Amniotic epithelial cell (primary cell): ENCODE measurements at places on chromosomes 7 and 10.

DNA sequence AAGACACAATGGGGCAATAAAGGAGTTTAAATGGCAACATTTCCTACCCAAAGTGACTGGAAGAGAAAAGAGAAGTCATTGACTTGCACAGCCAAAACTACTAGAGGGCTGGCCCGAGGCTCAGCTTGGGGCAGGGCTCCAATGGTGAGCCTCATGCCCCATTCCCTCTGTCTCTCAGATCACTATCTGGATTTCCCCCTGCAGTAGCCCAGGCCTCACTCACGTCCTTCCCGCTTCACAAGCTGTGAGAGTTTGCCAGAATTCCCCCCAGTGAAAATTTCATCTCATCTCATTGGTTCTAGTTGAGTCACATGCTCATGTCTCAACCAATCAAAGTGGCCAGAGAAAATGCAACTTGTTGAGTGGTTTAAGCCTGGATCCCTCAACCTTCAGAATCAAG lies 181.3 kb downstream of the WDR11 start:
- no peak for DNase-seq

DNA sequence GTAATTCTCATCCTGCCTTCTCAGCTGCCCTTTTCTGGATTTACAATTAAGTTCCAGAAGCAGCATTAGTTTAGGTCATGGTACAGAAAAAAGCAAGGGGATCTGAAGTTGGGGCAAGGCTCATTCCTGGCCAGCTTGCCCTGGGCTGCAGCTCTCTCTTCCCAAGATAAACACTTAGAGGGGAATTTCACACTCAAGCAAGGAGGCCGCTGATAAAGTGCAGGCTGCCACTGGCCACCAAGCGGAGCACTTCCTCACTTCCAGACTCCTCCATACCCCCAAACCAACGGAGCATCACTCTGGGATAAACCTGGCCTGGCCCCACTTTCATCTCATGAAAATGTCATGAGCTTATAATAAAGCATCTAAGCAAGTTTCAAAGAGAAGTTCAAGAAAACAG lies 445.5 kb upstream of the MKI67 start:
- DNase-seq: no peak

GRCh38 chr10:124865676-124866075 lies 64.1 kb downstream of the ABRAXAS2 start:
- no peak for DNase-seq

- peak; percentile 33 for DNase-seq
Observed at GRCh38 chr7:77661816-77662215, 34.4 kb upstream of the RSBN1L start.

DNA sequence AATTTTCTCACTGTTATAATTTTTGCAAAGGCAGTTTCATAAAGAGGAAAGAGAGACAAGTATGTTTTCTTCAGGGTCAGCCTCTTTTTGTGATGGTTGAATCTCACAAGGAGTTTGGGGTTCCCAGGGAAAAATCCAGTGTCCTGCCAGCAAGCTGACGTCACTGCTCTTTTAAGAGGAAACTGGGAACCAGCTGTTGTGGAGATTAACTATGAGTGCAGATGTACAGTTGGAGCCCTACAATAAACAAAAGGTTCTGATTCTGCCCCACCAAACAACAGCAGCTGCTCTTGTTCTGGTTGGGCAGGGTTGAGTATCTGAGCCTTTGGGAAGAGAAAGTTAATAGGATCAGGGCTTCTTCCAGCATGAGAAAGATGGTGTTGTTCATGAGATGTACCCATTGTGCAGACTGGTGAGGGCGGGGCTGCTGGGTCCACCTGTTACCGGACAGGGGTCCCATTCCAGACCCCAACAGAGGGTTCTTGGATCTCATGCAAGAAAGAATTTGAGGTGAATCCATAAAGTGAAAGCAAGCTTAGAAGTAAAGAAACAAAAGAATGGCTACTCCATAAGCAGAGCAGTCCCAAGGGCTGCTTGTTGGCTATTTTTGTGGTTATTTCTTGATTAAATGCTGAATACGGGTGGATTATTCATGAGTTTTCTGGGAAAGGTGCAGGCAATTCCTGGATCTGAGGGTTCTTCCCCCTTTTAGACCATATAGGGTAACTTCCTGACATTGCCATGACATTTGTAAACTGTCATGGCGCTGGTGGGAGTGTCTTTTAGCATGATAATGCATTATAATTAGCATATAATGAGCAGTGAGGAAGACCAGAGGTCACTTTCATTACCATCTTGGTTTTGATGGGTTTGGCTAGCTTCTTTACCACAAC lies 12.5 kb downstream of the PRF1 start:
- DNase-seq: peak; percentile 12

GRCh38 chr10:96578633-96579032 lies 8.2 kb downstream of the TM9SF3 start:
- DNase-seq: peak; percentile 18

- no peak for DNase-seq
Observed at GRCh38 chr10:84538036-84538435, 209.6 kb downstream of the CCSER2 start.

DNA sequence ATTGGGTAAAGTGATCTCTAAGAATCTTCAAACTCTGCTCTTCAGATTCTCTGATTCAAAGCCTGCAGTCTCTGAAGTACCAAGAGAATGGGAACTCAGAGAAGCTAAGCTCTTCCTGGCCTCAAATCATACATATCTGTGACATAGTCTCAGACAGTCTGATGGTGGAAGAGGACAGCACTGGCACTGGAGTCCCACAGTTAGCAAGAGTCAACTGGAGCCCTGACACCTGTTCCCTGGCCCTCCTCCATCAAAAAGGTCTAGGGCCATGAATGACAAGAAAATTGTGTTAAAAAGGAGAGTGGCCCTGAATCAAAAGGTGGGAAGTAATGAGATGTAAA lies 37.7 kb downstream of the PRSS2 start:
- no peak for DNase-seq

- DNase-seq: no peak
Observed at GRCh38 chr10:131964298-131964697, 17.4 kb downstream of the BNIP3 start.

- DNase-seq: no peak
Observed at GRCh38 chr10:1133495-1134045, 77.4 kb downstream of the WDR37 start.

GRCh38 chr10:6221971-6222751 lies 19.4 kb downstream of the PFKFB3 start:
- peak; percentile 58 for DNase-seq

DNA sequence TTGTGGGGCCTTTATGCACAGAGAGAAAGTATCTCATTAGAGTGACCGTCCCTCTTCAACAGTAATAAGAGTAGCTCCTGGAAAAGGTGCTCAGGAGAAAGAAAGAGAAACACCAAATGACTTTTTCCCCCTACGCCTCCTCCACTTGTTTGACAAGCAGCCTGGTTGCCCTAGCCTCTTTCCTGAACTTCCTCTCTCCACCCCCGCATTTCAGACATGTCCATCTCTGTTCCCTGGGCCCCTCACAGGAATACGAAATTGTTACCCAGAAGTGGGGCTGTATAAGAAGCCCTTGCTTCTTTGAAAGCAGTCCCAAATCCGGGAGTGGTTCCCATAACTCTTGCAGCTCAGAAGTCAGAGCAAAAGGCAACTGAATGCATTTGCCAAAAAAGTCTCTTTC lies 119.6 kb upstream of the ADO start:
- DNase-seq: no peak

DNA sequence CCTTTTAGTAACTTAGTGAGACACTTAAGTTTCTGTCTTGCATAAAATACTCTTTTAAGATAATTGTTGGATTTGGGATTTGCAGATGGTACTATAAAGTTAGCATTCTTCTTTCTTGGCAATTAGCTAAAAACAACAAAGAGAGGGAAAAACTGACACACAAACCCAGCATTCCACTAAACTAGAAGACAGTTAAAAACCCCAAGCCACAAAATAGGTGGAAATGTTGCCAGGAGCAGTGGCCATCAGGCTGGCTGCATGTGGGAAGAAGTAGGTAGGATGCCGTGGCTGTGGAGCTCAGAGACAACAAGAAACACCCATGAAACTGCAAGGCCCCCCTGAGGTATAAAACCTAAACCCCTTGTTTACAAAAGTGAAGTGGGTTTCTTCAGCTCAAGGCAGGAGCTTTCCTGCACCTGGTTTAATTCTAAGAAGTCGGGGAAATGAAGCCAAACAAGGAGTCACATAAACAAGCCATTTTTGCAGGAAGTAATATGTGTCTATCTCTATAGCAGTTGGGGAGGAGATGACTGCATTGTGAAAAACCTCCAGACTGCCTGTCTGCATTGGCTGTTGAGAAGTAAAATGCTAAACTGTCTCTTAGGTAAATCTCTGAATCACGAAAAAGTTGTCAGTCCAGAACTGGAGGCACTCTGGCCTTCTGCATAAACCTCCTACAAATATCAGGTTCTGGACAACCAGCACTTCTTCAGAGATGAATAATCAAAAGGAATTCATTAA lies 9.5 kb downstream of the RAB18 start:
- peak; percentile 50 for DNase-seq

DNA sequence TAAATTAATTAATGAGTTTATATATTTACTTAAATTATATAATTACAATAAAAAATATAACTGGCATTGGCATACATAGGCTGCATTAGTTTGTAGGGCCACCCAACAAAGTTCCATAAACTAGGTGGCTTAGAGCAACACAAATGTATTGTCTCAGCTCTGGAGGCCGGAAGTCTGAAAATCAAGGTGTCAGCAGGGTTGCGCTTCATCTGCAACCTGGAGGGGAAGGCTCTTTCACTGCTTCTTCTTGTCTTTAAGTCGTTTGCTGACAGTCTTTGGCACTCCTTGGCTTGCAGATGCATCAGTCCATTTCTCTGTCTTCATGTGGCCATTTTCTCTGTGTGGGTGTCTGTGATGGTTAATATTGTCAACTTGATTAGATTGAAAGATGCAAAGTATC lies 6.1 kb upstream of the BLVRA start:
- no peak for DNase-seq

GRCh38 chr7:44368885-44369284 lies 43.5 kb upstream of the CAMK2B start:
- DNase-seq: no peak

DNA sequence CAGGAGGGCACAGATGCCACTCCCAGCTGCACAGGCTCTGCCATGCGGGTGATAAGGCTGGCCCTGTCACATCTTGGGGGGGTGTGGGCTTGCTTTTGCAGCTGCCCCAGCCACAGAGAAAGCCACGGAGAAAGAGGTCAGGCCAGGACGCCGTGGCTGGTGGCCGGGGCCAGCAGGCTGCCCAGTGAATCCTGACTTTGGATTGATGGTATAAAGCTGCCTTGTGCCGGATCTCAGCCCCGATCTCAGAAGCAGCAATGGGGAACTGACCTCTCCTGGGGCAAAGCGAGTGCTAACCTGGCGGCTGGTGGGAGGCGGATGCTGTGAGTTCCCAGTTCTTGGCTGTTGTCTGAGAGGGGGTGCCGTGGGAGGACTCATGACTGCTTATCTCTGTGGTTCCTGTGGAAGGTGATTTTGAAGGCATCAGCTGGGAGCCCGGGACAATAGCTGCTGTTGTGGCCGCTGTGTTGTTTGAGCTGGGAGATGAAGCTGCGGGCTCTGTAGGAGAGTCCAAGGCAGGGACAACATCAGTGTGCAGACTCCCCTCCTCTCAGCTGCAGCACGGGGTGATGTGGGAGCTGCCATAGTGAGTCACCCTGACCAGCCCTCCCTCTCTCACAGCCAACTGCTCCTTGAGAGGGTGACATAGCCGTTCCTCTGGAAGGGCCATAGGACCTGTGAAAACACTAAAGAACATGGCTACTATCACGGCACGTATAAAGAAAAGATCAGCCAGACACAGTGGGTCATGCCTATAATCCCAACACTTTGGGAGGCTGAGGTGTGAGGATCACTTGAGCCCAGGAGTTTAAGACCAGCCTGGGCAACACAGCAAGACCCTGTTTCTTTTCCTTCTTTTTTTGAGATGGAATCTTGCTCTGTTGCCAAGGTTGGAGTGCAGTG lies 17.0 kb downstream of the IL15RA start:
- DNase-seq: peak; percentile 29

DNA sequence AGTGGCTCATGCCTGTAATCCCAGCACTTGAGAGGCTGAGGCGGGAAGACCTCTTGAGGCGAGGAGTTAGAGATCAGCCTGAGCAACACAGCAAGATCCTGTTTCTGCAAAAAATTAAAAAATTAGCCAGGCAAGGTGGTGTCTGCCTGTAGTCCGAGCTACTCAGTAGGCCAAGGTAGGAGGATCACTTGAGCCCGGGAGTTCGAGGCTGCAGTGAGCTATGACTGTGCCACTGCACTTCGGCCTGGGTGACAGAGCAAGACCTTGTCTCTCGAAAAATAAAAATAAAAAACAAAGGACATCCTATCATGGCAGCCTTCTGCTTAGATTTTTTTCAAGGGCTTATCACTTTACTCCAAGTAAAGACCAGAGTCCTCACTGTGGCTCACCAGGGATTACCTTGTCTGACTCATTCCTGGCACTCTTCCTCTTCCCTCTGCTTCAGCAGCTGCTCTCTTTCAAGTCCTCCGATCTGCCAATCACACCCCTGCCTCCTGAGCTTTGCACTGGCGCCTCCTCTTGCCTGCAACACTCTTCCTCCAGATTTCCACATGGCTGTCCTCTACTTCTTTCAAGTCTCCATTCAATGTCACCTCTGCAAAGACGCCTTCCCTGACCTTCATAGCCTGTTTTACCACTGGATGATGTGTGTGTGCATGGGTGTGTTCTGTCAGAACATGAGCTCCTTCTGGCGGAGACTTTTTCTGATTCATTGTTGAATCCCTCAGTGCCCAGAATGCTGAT lies 7.7 kb downstream of the PRTFDC1 start:
- peak; percentile 96 for DNase-seq

GRCh38 chr10:132375116-132375794 lies 21.7 kb upstream of the PWWP2B start:
- no peak for DNase-seq

DNA sequence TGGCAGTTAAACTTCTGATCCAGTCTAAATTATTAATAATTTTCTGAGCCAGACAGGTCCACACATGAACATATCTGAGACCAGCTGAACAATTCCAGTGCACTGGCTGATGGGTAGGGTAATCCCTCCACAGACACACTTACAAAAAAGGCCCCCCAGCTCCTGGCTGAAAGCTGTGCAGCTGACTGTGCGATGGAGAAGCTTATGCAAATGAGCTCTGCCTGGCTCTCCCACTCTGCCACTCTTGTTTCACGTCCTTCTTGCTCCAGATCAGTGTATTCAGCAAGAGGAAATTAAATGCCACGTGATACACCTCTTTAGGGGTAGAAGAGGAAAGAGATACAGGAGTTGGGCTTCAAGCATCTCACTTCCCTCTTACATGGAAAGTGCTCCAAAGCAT lies 76.4 kb upstream of the FEZF1 start:
- DNase-seq: no peak

GRCh38 chr7:29805886-29806207 lies 461 bp upstream of the WIPF3 start:
- DNase-seq: no peak

- no peak for DNase-seq
Observed at GRCh38 chr10:104321226-104321625, 17.0 kb downstream of the ITPRIP start.

DNA sequence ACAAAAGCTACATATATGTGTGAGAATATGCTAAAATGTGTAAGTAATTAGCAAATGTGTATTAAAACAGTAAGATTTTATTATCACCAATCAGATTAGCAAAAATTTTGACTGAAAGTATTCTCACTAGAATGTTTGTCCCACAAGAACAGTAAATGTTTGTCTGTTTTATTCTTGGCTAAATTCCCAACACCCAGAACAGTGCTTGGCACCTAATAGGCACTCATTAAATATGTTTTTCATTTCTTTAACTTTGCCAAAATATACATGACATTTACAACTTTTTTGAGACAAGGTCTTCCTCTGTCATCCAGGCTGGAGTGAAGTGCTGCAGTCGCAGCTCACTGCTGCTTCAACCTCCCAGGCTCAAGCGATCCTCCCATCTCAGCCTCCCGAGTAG lies 143.6 kb downstream of the EBF3 start:
- DNase-seq: no peak
